ENCODE measurements at places on chromosomes 1 and 21. TPM values are rescaled to one million over a fixed set of nuclear protein-coding genes. Genes with fewer than 3 reads are reported as not detected.
A peak's percentile ranks its signal among the peaks of the same experiment; 100 is the strongest.

CAMK1G gene
- not detected for total RNA-seq

SLC37A1 gene
- total RNA-seq, result 11.8 TPM

SELENON gene
- total RNA-seq, result 39.0 TPM

LHX4 gene
- 0.98 TPM for total RNA-seq

EIF2D gene
- total RNA-seq, result 48.9 TPM

PTPN14 gene
- 24.3 TPM for total RNA-seq

FAM72C gene
- 0.49 TPM for total RNA-seq

TLCD4 gene
- total RNA-seq, result 4.4 TPM

NFASC gene
- 23.3 TPM for total RNA-seq

CDK18 gene
- 27.0 TPM for total RNA-seq

- DNase-seq, result no peak
These were observed 21.9 kb downstream of the SH2D2A start for GRCh38 chr1:156794506-156795373.

DNA sequence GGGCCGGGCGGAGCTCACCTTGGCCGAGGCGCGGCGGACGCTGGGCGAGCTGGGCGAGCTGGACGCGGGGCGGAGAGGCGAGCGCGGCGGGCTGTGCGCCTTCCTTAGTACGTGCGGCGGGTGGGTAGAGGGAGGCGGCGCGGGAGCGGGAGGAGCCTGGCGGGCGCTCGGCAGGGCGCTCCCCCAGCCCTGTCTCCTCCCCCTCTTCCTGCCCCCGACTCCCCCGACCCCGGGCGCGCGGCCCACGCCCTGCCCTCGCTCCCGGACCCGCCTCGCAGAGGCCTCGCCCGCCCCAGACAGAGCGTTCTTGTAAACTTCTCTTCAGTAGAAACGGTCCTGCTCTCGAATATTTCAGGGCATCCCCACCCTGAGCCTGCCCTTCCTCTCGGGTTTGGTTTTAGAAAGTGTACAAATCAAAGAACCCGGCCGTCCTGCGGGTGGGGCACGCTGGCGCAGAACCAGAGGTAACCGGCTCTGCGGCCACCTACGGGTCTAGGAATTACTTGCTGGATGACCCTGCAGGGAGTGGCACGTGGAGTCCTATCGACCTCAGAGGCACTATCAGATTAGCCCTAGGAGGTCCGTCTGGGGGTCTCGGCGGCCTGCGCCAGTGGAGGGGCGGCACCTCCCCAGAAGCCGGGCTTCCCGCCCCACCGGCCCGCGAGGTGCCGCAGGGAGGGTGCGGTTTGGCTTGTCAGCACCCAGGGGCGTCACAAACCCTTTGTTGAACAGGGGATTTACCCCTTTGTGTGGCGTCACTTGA lies at the start of gene S100A10:
Gene S100A10 (minus strand): TSS at position 126 of the 763 bp plus-strand sequence. CDS start 7,629 bp downstream, outside the sequence.
- DNase-seq, result no peak

DNA sequence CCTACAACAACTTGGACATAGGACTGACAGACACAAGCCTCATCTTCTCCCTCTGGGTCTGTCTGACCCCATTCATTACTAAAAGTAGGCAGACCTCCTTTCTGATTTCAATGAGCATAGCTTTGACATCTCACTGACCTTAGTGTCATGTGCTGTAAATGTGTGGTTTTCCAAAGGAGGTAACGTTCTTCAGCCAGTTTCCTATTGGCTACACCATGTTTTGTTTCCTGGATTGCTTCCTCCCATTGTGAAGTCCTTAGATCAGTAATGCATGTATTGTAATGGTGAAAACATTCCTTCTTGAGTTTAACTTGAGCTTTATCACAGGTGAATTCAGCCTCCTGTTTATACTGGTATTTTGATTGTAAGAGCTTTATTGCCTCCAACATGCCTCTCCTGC lies 20.6 kb downstream of the STXBP3 start:
- no peak for DNase-seq

DNA sequence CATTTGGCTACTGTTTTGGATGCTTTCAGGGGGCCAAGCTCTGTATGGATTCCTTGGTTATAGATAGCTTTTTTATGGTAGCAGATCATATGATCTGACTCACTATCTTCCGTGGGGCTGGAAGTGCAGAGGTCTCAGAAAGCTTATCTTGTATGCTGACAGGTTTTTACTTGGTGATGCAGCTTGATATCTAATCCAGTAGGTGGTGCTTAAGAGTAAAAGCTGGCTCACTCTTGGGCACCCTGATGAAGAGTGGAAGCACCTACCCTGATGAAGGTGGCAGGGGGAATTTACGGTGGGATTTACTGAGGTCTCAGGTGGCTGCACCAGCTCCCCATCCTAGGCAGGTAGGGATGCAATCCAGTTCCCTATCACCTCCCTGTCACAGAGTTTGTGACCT lies 151.2 kb downstream of the PTBP2 start:
- DNase-seq, result no peak

GRCh38 chr1:61337981-61338848 lies 255.9 kb downstream of the NFIA start:
- DNase-seq, result no peak

DNA sequence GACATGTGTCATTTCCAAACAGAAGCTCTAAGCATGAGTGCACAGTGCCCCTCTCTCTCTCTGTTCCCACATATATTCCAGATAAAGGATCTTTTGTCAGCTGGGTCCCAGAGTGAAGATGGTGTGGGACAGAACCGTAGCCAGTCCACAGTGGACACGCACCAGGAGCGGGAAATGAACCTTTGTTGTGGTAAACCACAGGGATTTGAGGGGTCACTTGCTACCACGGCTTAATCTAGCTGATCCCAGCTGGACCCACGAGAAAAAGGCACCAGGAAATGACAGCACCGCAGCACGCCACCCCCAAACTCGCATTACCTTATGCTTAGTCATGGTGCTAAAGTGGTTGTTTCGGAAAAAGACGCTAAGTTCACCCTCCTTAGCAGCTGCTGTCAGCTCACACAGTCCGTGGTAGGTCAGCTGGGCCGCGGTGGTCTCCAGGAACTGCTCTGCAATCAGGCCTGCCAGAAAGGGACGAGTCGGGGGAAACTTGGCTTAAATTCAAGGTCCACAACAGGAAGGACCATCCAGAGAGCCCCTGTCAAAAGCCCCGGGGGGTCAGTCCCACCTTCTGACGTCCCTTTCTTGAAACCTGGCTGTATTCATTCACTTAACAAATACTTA lies 7.5 kb downstream of the MINDY1 start:
- DNase-seq, result no peak

DNA sequence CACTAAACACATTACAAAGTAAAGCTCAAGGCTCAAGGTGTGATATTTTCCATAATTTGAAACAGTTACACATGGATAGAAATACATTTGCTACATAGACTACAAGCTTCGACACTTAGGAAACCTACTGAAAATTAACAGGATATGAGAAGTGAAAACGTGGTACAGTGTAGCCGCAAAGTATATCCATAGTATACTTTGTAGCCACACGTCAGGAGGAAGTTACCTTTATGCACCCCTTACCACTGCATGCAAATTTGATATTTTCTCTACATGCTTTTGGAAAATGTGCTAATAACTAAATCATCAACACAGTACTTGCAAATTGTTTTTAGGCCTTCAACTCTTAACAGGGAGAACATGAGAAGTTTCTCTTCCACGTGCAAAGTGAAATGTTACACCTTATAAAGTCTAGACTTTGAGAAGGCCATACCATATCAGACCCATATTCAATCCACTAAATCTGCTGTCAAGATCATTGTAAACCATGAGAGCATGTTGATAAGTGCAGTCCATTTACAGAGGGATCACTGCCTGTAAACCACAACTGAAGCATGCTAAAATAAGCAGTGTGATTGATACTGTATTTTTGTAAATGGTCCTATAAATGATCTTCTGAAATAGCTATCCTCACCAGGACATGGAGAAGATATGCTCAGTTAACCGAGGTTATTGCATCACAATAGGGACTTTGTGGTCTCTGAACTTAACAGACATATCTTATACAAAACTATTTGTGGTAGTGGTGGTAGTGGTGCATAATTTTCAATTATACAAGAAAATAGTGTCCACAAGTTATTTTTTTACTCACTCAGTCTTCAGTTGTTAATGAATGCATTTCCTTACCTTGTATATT lies 64.7 kb downstream of the VAV3 start:
- DNase-seq, result no peak

DNA sequence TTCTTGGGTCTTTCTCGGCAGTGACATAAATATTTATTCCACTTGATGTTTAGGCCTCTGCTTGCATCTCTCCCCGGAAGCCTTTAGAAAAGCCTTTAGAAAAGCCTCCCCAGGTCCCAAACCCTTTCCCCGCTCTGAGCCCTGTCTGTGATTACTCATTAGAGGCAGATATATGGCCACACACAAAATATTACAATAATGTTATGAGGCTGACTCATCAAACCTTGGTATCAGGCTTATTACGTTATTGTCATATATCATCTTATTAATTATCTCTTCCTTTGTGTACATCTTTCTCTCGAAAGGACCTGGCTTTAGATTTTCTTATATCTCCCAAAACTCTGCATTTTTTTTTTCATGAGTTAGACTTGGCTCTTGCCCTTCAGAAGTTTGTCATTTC lies 69.5 kb downstream of the FGGY start:
- DNase-seq, result no peak

GRCh38 chr1:8663090-8663802 lies 154.2 kb downstream of the RERE start:
- no peak for DNase-seq

GRCh38 chr1:114510274-114511031 lies 550 bp downstream of the TRIM33 start:
- peak; percentile 89 for DNase-seq

GRCh38 chr1:83029916-83030315 lies 969.0 kb downstream of the TTLL7 start:
- DNase-seq, result no peak

DNA sequence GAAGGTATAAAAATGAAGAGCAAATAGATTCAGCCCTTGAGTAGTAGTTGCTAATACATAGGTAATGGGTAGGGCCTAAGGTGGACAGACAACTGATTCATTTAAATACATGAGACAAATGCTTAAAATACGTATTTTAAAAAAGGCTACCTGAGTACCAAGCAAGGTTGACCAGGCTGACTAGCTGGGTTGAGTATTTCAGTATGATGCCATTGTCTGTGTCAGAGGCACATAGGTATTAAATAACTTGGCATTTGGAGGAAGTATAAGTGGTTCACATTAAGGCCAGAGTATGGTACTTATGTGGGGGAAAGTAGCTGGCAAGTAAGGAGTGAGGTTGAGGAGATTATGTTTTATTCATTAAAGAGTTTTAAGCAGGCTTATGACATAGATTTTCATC lies 19.4 kb downstream of the NEK7 start:
- no peak for DNase-seq

DNA sequence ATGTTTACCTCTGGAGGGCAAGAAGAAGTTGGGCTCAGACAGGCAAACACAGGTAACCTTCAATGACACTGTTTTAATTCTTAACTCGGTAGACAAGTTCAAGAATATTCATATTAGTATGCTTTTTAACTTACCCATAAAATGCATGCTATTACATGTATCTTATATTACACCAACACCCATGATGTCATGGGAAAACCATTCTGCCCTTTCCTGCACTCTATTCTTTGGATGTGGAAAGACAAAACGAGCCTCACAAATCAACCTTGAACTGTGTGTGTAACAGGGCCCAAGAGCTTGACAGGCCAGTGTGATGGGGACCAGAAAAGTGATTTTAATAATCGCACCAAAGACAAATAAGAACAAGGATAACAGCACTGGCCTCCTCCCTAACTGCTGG lies 22.6 kb upstream of the RAP1GAP start:
- DNase-seq, result no peak

DNA sequence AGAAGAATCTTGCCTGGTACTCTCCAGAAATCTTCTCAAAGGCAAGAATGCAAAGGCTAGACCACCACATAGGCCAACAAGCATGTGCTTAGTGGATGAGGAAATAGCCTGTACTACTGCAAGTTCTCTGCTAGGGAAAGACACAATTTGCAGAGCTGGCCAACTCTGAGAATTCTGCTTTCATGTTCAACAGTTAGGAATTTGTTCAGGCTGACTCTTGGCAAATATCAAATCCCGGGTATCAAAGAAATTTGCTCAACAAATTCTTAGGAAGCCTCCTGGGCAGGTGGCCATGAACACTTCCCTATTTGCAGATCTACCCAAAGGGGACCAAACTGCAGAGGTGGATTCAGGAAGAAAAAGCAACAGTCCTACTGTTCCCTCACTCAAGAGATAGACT lies 15.0 kb upstream of the H3-3A start:
- no peak for DNase-seq

GRCh38 chr1:244150071-244150470 lies 99.0 kb downstream of the ZBTB18 start:
- no peak for DNase-seq

- no peak for DNase-seq
These were observed 6.6 kb upstream of the NUP133 start for GRCh38 chr1:229514578-229515275.

DNA sequence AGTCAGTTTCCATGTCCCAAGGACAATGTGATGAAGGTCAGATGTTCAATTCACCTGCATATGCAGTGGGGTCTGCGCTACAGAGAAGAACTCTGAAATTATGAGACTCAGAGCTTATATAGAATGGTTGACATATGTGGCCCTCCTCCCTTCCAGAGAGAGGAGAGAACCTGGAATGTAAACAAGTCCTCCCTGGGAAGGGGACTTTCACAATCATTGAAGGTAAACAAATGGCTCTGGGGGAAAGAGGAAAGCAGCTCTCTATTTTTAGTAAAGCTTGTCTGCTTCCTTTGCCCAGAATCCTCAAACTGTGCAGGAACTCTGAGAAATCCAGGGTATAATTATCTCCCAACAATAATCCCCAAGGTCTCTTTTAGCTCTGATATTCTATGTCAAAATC lies 9.8 kb downstream of the OVGP1 start:
- no peak for DNase-seq

DNA sequence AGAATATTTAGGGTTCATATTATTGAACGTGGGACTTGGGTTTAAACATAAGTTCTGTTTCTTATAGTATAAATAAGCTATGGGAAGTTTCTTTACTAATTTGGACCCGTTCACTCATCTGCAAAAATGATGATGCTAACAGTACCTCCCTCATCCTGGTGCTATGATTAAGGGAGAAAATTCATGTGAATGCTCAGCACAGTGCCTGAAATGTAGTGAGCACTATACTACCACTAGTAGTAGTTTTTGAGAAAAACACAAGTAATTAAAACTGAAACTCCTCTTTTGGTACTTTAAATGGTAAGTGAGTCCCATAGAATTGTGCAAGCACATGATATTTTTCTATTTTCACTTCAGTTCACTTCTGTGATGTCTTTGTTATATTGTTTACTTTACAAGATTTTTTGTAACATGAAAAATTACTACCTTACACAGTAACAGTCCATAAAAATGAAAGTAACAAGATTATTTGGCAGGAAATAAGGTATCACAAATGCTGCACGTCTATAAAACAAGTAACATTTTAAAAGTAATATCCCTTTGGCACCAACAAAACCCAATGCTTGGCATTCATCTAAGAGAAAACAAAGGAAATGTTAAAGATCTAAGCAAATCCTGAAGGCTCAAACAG lies 11.3 kb upstream of the PTPRC start:
- DNase-seq, result no peak

GRCh38 chr1:188027613-188028012 lies 1198.9 kb downstream of the PLA2G4A start:
- no peak for DNase-seq

- DNase-seq, result peak; percentile 18
These were observed 411.3 kb downstream of the NPHP4 start for GRCh38 chr1:5580926-5581325.

Measured in vagina (tissue), 2 donors.